ENCODE measurements at places on chromosomes 12 and 14. TPM values are rescaled to one million over a fixed set of nuclear protein-coding genes. Genes with fewer than 3 reads are reported as not detected.

RASSF9 gene
- polyA plus RNA-seq, result 16.8 TPM

C1S gene
- 53.5 TPM for polyA plus RNA-seq

GMPR2 gene
- 121 TPM for polyA plus RNA-seq

CGRRF1 gene
- polyA plus RNA-seq, result 34.8 TPM

DNA sequence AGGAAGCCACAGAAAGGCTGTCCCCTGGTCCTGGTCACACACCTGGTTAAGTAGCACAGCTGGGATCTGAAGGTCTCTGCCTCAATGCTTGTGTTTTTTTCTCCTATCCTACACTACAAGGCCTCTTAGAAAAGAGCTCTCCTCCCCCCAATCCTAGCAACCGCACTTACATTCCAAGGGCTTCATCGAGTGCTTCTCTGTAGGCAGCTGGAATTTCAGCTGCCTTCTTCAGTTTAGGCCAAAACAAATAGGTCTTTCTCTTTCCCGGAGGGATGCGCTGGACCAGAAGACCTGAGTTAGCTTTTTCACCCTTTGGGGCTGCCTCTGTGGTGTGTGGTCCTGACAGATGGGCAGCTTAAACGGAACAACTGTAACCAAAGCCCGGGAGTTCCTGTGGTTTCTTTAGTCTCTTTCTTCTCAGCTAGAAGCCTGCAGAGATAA is 109.7 kb downstream of the GPATCH2L start:
- DNase-seq, result no peak

GRCh38 chr12:26101350-26101734 is 23.5 kb downstream of the BHLHE41 start:
- no peak for DNase-seq

DNA sequence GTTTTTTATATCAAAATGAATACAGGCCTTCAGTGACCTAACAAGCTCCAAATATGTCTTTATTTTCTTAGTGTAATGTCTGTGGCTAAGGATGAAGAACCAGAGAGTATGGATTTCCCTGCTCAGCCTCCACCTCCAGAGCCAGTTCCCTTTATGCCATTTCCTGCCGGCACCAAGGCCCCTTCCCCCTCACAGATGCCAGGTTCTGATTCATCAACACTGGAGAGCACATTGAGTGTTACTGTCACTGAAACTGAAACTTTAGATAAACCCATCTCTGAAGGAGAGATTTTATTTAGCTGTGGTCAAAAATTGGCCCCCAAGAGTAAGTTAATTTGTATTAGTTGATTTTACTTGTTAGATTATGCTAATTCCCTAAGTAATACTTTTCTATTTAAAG is 61.0 kb downstream of the KIAA0586 start:
- DNase-seq, result no peak

DNA sequence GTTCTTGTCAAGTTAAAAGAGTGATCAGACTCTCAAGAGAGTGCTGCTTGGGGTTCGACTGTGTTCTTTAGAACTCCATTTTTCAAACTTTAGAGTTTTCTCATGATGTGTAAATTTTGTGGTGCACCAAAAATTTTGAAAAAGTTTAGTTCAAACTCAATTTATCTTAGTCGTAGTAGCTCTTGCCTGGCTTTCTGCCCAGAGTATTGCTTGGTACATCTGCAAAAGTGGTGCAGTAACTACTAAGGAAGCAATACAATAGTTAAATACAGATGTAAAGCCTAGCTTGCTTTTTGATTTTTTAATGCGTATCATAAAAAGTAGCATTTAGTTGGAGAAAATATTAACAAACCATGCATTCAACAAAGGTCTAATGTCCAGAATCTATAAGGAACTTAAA is 9.5 kb upstream of the CCDC91 start:
- no peak for DNase-seq

- DNase-seq, result no peak
Measured at GRCh38 chr14:81247271-81247766, 26.6 kb upstream of the GTF2A1 start.

DNA sequence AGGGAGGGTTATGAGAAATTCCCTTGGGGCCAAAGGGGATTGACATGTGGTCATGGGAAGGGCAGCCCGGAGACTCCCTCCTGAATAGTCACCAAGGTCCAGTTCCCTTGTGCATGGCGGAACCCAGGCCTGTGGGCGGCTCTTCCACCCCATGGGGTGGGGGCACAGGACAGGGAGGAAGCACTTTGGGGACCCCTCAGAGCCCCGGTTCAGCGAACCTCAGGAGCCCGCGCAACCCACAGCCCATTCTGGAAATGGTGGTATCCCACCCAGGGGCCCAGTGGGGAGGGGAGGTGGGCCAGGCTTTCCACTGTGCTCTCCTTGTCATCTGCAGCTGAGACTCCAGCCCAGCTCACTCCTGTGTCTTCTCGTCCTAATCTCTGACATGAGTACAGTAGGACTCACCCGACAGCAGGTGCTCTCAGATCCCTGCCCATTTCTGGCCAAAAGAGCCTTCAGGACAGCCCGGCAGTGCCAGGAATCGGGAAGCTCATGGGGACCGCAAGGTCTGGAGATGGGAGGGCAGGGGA is 255.2 kb upstream of the SFSWAP start:
- DNase-seq, result no peak

- DNase-seq, result peak; percentile 29
Measured at GRCh38 chr14:22200977-22201605, 387.9 kb downstream of the DAD1 start.

DNA sequence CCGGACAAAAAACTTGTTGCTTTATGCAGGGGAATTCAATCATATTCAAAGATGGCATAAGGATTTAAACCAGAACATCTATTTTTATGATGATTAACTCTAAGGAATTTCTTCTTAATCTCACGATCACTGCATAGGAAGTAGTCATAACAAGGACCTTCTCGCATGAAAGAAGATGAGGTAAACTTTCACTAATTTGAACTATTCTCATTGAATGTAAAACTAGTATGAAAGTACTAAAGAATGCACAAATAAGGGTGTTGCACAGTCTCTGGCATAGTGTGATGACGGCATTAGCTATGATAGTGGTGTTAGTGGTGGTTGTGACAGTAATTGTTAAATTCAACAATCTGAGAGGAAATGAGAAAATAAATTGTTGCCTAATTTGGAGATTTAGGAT is 280.0 kb downstream of the SLC6A15 start:
- no peak for DNase-seq

DNA sequence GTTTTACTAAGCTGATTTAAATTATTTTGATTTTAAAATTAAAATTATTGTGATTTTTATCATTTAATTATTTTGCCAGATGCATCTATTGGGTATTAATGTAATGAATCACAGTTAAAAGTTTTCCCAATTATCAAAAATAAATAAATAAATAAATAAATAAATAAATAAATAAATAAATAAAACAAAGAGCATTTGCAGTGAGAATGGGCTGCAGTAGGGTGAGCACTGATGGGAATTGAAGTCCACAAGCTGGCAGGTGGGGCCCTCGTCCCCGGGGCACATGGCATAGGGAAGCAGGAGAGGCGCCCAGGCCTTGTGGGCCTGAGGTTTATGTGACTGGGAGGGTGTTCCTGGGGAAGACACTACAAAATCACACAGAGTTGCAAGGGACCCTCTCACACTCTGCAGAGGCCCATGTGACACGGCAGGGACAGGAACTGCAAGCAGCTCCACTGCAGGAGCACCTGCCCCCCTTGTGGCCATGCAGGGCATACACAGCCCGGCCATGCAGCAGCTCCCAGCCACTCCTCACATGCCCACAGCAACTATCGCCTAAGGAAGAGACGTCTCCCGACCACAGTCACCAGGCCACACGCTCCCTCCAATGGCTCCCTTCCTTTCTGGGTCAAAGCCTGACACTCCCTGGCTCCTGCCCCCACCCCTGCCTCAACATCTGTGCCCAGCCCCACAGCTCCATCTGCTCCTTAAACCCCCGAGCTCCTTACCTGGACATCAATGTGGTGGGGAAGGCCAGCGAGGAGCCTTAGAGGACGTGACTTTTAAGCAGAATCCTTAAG is 256.3 kb upstream of the SFSWAP start:
- DNase-seq, result peak; percentile 59

GRCh38 chr14:46344327-46344937 is 307.1 kb downstream of the RPL10L start:
- no peak for DNase-seq

DNA sequence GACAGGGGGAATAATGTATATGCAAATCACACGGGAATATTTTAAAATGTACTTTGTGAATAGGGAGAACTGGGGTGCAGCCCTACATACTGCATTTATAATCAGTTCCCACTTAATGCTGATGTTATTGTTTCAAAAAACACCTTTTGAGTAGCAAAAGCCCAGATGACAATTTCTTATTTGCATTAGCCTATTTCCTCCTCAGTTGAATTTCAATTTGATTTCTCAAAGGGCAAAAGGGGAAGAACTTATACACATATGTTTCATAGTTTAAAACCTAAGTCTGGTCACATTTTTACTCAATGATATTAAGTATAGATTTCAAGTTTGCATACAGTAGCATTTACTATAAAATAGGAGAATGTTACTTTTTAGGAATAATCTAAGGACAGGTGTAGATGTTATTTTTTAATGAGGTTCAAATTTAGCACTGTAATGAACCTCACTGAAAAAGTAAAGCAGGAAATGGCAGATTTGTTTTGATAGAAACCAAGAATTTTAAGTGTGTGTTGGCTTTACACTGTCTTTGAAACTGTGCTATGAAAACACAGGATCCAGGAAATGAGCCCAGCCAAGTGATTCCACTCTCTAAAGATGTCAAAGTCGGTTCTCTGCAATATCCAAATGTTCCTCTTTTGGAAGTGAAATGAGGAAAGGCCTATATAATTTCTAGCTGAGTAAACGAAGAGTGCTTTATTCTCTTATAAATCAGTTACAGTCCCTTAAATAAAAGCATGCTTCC is 367.4 kb downstream of the BTG1 start:
- DNase-seq, result no peak

- DNase-seq, result no peak
Measured at GRCh38 chr14:23648764-23649460, 12.7 kb downstream of the DHRS2 start.
